ENCODE measurements at places on chromosomes 12 and 14.

DNA sequence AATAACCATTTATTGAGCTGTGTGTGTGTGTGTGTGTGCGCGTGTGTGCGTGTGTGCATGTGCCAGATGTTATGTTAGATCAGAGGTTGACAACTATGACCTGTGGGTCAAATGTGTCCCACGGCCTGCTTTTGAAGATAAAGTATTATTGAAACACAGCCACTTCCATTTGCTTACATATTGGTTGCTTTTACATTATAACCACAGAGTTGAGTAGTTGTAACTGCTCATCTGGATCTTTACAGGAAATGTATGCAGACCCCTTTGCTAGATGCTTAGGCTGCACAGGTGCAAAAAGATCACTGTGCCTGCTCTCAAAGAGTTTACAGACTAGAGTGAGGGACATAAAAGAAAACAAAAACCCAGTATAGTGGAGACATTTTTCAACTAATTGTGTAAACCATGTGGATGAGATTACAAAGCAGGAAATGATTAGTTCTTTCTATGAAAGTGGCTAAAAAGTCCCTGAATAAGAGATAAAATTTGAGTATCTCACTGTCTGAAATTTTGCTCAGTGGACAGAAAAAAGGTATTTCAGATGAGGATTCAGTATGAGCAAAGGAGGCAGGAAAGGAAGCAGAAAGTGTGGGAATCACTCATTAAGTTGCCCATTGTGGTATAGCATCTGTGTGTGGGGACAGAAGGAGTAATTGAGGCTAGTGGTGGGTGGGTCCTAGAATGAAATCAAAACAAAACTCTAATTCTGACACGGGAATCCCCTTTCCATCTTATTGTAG, 188.4 kb downstream of the PAH start:
- DNase-seq, result peak; percentile 80

GRCh38 chr14:102164241-102164641, 24.5 kb downstream of the WDR20 start:
- DNase-seq, result no peak

- DNase-seq, result no peak
These were observed 4.9 kb downstream of the PTHLH start for GRCh38 chr12:27967551-27968054.

DNA sequence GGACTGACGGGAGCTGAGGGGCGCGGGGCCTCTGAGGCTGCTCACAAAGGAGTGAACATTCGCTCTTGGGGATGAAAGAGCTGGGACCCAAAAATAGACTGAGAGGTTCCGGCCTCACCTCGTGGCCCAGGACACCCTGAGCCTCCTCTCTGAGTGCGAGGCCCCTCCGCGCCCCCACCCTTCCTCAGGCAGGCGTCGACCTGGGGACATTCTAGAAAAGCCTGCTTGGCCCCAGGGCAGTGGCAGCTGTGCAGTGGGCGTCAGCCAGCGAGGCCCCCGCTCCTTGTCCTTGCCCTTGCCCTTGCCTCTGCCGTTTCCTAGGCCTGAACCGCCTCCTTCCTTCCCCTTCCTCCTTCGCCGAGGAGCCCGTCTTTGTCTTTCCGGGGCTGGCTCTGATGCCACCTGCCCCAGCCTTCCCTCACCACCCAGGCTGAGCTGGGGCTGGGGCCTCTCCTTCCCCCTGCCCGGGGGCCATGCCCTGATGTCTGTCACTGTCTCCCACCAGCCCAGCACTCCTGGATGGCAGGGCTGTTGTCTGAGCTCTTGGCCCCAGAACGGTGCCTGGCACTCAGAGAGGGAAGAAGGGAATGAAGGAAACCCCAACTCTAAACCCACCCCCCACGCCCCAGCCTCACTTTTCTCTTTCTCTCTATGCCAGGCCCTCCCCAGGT, 208.2 kb upstream of the RTL1 start:
- DNase-seq, result no peak

DNA sequence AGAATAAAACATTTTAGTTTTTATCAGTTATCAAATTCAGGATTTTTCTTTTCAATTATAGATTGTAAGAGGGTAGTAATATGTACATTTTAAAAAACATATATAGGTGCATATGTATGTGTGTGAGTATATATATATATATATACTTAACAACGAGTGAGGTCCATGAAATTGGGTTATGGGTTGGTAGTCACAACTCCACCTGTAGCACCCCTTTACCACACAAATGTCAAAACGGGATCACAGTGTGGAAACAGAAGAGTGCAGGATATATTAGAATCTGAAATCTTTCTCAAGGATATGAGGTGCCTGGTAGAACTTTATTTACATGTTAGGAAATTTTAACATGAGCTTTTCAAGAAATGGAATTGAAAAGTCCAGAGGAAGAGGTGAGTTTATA, 31.3 kb downstream of the MIA2 start:
- no peak for DNase-seq
